Left cardiac atrium (tissue), 4 donors: ENCODE measurements at places on chromosomes 6 and 20. TPM values are rescaled to one million over a fixed set of nuclear protein-coding genes. Genes with fewer than 3 reads are reported as not detected.

DNA sequence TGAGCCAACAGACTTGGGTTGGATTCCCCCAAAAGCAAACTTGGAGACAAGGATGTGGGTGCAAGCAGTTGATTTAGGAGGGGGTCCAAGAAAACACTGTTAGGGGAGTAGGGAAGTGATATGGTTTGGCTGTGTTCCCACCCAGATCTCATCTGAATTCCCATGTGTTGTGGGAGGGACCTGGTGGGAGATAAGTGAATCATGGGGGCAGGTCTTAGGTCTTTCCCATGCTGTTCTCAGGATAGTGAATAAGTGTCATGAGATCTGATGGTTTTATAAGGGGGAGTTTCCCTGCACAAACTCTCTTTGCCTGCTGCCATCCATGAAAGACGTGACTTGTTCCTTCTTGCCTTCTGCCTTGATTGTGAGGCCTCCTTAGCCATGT, 542.6 kb downstream of the DHX35 start:
- DNase-seq, result no peak

- DNase-seq, result no peak
These were observed 2.0 kb downstream of the SMIM29 start for GRCh38 chr6:34246563-34247391.

- no peak for DNase-seq
These were observed 1.2 kb downstream of the HBS1L start for GRCh38 chr6:135053406-135053805.

DNA sequence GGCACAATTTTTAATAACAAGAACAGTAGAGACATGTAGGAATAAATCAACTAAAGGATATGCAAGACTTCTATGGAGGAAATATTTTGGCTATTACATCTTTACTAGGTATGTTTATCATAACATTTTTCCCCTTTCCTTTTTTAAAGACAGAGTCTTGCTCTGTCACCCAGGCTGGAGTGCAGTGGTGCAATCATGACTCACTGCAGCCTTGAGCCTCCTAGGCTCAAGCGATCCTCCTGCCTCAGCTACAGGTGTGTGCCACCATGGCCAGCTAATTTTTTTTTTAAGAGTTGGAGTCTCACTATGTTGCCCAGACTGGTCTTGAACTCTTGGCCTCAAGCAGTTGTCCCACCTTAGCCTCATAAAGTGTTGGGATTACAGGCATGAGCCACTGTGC, 37.0 kb downstream of the AKAP7 start:
- no peak for DNase-seq

DNA sequence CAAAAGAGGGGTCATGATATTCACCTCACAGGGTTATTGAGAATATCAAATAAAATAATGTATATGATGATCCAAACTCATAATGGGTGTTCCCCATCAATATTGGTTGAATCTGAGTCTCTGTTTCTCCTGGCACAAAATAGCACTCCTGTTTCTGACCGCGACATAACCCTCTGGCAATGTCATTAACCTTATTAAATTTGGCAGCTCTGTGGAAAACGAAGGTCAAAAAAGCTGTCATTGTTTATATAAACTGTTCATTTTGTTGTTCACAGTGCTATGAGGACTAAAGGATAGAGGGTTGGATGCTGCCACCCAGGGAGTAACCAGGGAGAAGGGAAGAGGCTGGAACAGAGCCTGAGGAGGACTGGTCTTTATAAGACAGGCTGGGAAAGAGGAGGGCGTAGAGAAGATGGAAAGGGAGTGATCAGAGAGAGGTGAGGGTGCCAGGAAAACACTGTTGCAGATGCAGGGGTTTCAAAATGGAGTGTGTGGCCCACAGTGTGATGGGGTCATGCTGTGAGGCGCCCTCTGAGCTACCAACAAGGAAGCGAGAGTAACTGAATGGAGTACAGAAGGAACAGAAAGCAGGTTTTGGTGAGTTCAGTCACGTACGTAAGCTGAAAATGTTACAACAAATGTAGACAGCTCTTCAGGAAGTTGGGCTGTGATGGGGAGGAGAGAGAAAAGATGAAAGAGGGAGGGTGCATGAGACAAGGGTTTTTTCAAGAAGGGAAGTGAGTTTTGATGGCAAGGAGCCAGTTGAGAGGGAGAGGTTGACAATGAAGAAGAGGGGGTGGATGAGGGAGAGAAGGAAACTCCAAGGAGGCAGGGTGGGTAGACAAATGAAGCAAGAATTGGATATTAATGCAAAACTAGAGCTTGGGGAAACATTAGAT, 251.6 kb upstream of the TAB2 start:
- DNase-seq, result no peak

- DNase-seq, result no peak
These were observed 293.0 kb upstream of the PRDM1 start for GRCh38 chr6:105793130-105793529.

GRCh38 chr6:34025861-34026260, 120.0 kb downstream of the GRM4 start:
- DNase-seq, result no peak

- no peak for DNase-seq
These were observed 622.8 kb upstream of the NRSN1 start for GRCh38 chr6:23503173-23503572.

CTCFL gene
- total RNA-seq, result not detected

FBXO5 gene
- total RNA-seq, result 2.7 TPM

LAMA5 gene
- 113 TPM for total RNA-seq

OGFR gene
- total RNA-seq, result 23.6 TPM

BTN1A1 gene
- not detected for total RNA-seq

ZNF76 gene
- 24.1 TPM for total RNA-seq
